ENCODE measurements at places on chromosomes 4 and X.

DNA sequence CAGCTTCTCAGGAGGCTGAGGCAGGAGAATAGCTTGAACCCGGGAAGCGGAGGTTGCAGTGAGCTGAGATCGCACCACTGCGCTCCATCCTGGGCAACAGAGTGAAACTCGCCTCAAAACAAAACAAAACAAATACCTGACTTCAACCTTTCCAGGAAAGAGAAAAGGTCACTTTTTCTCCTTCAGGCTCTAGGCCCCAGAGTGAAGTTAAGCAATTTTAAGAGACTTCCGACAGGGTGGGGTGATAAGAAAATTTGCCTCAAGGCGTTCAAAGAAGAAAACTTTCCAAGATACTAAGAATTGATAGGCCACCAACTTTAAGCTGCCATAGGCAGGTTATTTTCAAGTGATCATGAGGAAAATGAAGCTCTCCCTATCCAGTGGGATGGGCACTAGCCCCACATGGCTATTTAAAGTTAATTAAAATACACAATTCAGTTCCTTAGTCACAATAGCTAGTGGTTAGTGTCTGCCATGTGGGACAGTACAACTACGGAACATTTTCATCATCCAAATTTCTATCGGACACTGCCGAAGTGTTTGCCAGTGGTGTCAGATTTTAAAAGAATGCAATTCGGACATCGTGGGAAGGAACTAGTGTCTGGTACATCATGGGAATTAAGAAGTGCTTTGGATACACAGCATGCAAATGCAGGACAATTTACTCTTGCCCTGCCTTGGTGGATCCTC is 33.0 kb downstream of the SMS start:
- no peak for DNase-seq

GRCh38 chr4:92099861-92100260 is 203.9 kb upstream of the GRID2 start:
- DNase-seq: no peak

DNA sequence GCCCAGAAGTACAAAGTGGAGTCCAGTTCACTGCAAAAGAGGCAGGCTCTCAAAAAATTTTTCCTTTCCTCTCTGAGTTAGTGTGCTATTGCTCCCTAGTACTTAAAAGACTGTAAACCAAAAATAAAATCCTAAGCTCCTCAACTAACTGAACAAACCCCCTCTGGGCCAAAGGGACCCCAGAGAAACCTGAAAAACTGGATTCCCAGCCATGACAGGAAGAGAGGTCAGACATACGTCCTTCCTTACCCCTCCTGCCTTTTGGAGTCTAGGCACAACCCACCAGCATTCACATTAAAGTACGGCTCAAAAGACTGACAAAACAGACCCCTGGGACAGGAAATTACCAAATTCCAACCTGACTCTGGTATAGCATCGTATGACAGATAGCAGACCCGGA is 957.9 kb upstream of the PRKX start:
- DNase-seq: no peak

DNA sequence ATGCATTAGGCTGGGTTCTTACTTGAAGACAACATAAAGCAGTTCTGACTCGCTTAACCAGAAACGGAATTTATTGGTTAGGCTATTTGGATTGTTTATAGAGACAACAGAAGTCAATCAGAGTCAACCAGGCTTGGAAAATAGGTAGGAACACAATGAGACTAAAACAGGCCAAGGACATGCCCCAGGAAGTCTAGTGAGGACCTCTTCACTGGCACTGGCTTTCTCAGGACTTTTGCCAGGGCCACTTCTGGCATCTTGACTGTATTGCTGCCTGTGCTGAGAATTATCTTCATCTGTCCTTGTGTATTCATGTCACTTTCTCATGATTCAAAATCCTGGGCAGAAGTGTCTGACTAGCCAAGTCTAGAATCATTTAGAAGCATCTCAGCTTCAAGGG is 19.6 kb downstream of the PGAM4 start:
- DNase-seq: no peak

- no peak for DNase-seq
Measured at GRCh38 chr4:144499777-144500176, 146.2 kb upstream of the HHIP start.

DNA sequence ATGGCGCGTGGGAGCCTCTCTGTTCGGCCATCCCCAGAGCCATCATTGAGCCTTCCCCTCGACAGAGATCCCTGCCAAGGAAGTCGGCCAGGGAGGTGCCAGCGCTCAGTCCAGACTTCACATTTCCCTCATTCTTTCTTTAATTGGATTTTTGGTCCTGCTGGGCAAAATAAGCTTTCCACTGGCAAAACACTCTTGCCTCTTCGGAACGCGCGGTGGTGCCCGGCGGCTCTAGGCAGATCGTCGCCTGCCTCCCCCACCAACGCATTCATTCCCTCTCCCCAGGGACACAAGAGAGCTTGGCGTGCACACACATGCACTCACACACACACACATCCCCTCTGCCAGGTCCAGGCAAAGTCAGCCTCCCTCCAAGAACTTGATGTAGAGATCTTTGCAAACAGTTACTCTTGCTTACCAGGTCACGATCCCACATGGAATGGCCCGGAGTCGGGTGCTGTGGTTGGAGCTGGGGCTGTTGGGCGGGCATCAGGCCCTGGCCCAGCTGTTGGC is 257.1 kb downstream of the BCOR start:
- DNase-seq: no peak

- no peak for DNase-seq
Measured at GRCh38 chrX:136761421-136761820, 19.3 kb downstream of the ARHGEF6 start.

GRCh38 chrX:10130354-10130753 is 26.4 kb upstream of the CLCN4 start:
- no peak for DNase-seq

DNA sequence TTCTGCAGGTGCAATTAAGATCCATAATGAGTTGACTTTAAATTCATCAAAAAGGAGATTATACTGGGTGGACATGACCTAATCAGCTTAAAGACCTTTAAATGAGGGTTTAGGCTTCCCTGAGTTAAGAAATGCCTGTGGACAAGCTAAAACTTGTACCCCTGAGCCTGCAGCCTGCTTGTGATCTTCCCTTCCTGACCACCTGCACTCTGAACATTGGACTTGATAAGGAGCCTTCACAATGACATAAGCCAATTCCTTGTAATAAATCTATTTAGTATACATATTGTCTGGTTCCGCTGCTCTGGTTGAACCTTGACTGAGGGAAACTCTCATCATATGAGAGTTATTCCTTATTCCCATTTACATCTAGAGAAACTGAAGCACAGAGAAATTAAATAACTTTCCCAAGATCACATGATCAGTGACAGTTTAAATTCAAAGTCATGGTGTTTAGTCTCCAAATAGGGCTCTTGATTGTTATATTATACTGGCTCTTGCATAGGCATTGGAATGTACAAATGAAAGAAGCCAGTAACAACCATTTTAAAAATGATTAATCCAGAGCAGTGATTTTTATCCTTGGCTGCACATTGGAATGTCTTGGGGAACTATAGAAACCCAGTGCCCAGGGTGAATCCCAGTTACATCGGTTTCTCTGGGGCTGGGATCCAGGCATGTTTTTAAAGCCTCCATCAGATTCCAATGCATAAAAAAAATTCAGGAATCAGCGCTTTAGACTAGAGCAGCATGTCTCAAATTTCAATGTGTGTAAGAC is 136.1 kb downstream of the MSL3 start:
- DNase-seq: no peak

GRCh38 chrX:65196758-65197360 is 220.6 kb upstream of the ZC4H2 start:
- DNase-seq: no peak

DNA sequence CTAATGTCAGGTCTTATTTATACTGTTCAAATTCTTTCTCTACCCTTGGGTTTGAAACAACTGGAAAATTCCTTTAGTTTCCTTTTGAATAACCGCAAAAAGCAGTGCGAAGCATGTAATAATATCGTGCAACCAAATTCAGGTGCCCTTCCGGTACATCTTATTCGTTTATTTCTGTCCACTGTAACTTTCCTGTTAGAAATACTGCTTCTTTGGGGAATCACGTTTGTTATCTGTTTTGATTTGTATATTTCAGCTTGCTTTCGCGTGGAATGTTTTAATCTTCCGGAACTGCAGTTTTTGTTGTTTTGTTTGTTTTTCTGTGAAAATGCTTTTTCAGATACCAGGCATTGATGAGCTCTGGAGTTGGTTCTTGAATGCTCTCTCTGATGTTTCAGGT is 85.7 kb upstream of the HPRT1 start:
- DNase-seq: no peak

DNA sequence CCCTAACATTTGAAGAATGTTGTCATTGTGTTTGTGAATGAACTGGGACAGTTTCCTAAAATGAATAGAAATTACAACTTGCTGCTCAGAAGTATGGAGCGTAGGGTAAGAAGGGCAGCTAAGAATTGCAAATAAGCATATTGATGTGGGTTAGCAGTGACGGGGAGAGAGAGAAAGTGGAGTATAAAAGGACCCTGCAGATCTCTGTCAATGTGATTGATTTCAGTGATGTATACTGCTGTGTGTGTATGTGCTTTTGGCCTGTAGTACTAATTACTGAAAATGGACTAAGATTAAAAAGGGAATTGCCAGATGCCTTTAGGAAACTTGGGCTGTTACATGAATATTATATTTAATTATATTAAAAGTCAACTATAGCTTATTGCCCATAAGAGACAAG is 7.8 kb upstream of the MFAP3L start:
- no peak for DNase-seq

GRCh38 chr4:138996090-138996489 is 19.5 kb upstream of the NOCT start:
- no peak for DNase-seq

DNA sequence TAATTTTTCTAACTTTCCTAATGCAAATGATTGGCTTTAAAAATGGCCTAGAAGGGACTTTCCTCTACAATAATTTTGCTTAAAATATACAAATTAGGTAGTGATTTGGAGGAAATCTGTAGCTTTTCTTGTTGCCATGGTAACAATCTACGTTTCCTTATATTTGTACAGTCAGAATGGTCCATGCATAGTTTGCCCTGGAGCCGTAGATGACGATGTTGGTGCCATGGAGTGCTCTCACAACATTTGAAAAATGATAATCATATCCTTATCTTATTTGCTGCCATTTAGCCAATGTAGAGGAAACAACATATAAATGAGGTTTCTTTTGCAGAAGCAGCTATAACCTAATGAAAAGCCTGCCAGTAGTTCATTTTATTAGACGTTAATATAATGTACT is 89.0 kb upstream of the NMU start:
- no peak for DNase-seq

DNA sequence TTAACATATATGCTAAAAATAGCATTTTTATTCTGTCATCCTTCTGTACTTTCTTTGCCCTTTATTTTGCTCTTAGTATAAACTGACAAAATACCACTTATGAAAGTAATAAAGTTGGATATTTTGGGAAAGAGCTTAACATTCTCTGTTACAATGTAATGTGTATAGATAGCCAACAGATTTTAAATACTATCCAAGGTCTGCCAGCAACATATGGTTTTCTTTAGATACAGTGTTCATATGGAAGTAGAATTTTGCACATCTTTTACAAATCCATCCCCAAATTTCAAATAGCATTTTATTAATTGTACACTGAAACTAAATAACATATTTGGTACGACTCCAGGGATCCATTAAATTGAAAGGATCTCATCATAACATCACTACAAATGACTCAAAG is 268.6 kb upstream of the PCDH18 start:
- DNase-seq: no peak

- no peak for DNase-seq
Measured at GRCh38 chr4:2756691-2757350, 685 bp upstream of the TNIP2 start.

All from activated T-helper 1 cell treated with anti-CD3 and anti-CD28 coated beads, Interleukin-2, amount 50 U/mL, for 16 hours (primary cell).